ENCODE measurements at places on chromosomes 2 and 18. TPM values are rescaled to one million over a fixed set of nuclear protein-coding genes. Genes with fewer than 3 reads are reported as not detected.

DNA sequence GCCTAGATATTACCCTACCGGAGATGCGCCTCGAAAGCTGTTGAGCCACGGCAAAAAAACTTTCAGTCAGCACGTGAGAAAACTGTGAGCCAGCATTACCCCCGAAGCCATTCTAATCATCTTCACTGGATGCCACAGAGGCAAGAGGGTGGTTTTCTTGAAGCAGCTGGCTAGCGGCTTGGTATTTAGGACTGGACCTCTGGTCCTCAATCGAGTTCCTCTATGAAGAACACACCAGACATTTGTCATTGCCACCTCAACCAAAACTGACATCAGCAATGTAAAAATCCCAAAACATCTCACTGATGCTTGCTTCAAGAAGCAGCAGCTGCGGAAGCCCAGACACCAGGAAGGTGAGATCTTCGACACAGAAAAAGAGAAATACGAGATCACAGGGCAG is 52.8 kb upstream of the SLC66A3 start:
- DNase-seq, result no peak

DNA sequence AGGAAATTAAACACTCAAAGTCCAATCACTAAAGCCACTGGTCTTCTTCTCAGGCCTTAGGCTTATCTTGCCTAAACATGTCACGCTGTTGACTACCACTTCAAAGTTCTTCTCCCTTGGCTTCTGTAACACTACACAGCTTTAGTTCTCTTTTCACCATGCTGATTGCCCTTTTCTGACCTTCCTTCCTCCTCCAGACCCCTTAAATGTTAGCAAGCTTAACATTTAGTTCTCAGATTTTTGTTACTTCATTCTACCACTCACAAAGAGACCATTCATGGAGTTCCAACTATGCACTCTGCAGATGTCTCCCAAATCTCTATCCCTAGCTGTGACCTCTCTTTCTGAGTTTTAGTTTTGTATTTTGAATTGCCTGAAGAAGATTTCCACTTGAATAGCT is 64.4 kb downstream of the TTC21B start:
- no peak for DNase-seq

GRCh38 chr18:23779696-23780303 is 90.5 kb downstream of the LAMA3 start:
- no peak for DNase-seq

GRCh38 chr18:77135339-77136075 is 2.9 kb upstream of the MBP start:
- DNase-seq, result no peak

GRCh38 chr2:207479198-207479785 is 50.5 kb upstream of the CREB1 start:
- DNase-seq, result no peak

DNA sequence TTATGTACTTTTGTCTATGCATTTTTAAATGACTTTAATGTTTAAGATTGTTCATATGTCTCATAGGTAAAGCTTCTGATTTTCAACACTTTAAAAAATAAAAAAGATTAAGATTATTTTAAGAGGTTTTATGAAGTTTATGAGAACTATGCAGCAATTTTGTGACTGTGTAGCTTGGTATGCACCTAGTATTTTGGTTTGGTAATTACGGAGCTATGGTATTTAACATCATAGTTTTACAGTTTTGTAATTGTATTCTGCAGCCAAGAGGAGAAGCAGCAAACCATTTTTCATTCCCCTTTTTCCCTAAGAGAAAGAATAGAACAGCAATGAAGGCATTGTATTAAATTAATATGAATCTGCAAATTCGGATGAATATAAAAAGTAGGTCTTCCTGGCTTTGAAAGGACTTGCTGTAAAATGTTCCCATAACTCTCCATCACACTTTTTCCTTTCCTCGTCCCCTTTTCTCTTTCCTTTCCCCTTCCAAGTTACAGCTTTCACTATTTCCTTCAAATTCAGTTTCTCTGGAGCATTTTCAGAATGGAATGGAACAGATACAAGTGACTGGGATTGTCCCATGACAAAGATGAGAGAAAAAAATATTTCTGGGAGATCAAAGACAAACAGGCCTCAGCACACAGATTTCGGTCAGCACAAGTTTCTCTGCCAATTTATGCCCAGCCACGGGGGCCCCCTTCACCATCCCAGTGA is 26.1 kb upstream of the PIEZO2 start:
- DNase-seq, result peak; percentile 41

DNA sequence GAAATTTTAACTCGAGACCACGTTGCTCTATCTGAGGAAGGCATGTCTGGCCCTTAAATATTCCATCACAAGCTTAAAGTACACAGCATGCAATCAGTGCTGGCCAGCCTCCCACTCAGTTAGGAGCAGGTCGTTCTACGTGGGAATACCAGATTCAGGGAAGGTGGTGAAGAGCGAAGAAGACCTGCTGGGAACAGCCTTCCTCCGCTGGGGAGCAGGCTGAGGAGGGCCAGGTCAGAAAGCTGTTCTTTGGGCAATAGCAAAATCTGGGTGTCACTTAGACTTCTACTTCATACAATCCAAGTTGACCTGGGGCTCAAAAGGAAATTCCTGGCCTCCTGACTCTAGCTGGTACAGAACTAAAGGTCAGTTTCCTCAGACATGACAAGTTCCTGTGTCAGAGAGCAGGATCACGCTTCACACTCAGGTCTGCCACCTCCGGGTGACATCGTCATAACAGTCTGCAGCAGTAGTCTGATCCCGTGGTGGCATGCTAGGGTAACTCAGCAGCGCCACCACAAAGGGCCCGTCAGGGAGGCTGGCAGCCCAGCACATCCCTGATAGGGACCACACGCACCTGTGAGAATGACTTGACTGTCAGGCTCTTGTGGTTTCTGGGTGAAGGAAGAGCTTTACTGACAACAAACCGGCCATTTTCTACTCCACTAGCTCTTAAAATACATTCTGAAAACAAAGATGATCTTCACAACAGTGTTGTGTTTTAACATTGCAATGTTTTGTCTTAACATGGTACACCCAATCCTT is 35.2 kb upstream of the NAPG start:
- DNase-seq, result no peak

The CSRNP3 gene
- 9.4 TPM for polyA plus RNA-seq

- DNase-seq, result no peak
Measured at GRCh38 chr2:156379714-156380113, 47.2 kb upstream of the NR4A2 start.

DNA sequence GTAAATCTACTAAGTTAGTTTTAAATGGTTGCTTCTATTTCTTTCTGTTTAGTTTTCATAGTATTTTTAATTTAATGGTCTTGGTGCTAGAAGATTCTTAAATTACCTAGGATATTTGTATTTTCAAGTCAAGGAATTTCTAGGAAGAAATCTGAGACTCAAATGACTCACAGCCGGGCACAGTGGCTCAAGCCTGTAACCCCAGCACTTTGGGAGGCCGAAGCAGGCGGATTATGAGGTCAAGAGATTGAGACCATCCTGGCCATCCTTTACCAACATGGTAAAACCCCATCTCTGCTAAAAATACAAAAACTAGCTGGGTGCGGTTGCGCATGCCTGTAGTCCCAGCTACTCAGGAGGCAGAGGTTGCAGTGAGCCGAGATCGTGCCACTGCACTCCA is 95.5 kb downstream of the C2orf74 start:
- no peak for DNase-seq

DNA sequence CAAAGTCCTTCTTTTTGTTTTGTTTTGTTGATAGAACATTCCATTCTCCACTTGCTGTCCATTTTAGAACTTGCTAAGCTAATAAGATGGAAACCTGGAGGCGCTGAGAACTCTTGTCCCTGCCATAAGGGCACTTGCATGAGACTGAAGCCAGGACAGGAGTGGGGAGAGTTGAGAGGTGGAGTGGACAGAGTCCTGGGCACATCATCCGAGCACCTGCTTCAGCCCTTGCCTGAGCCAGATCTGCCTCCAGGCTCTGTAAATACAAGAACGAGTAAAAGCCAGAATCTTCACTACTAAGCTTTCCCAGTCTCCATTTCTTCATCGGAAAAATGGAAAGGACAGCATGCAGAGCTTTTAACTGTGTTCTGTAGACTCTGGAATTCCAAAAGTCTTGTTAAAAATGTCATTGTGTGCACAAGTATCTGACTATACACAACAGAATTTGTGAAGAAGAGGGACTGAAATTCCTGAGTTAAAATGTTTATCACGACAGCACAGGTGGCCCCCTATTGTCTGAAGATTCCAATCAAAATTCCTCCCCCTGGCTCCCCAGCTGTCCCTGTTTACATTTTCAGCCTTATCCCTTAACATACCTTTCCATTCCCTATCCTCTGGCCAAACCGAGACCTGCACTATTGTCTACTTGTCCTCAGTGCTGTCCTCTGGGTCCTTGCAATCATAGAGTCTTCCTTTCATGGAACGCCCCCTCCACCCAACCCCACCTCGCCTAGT is 498.2 kb upstream of the TNP1 start:
- DNase-seq, result no peak

DNA sequence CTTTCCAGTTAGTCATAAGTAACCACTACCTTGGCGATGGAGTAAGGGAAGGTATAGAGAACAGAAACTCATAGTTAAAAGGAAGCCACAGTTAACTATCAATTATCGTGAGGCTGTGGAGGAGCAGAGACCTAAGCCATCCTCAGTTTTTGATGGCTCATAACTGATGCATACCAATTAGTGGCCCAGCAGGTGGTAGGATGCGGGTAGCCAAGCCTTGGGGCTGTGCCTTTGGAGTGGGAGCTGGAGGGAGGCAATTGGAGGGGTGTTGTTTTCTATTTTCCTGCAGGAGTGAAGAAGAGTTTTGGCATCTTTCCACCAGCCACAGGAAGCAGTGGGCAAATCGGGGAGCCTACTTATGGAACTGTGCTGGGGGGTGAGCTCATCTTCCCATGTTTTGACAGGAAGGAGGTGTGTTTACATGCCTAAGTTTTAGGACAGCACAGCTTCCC is 194.8 kb downstream of the TPGS2 start:
- DNase-seq, result no peak

The CYP26B1 gene
- 15.8 TPM for polyA plus RNA-seq

DNA sequence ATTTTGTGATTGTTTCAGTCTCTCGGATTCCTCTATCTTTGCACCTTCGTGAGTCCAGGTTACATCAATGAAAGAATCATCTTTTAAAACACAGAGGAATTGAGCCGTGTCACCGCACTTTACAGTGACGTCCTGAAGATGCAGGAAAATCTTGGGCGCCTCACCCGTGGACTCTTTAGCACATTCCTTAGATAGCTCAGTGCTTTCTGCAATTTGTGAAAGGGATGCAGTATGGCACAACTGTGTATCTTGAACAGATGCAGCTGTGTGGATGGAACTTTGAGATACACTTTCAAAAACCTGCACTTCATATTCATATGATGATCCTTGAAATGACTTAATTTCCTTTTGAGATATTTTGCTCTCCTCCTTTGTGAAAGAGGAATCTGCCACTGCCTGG is 50.9 kb downstream of the TTN start:
- DNase-seq, result no peak

GRCh38 chr2:150700666-150701580 is 213.5 kb upstream of the RND3 start:
- peak; percentile 54 for DNase-seq

- DNase-seq, result no peak
Measured at GRCh38 chr2:186486651-186487647, 889 bp downstream of the ZC3H15 start.

DNA sequence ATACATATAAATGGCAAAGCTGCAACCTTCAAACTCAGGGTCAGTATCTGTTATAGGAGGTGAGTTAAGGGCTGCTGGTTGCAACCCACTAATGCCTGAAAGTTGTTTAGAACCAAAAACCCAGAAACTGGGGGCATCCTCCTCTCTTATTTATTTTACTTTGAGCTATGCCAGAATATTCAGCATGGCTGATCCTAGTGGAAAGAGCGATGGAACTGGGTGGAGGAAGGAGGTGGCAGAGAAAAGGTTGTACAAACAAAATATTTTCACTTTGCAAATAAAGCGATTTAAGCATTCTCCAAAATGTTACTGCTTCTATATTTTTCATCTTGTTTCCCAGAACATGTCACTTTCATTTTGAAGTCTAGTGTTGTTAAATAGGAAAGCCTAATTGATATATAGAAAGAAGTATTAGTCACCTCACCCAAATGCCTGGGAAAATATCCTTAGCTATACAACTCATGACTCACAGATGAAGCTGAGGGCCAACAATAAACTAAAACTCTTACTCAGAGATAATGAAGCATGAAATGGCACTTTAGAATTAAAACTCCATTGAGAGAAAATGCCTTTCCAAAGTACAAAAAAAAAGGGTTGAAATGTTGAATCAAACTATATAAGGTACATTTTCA is 251.4 kb upstream of the UBE2E3 start:
- DNase-seq, result no peak

Data from forelimb muscle (tissue), 1 donor.